ENCODE measurements at places on chromosomes 6 and 20. TPM values are rescaled to one million over a fixed set of nuclear protein-coding genes. Genes with fewer than 3 reads are reported as not detected.

GRCh38 chr6:143374014-143374413 is 76.5 kb downstream of the ADAT2 start:
- no peak for DNase-seq

GRCh38 chr6:135640449-135641111 is 143.0 kb upstream of the AHI1 start:
- no peak for DNase-seq

DNA sequence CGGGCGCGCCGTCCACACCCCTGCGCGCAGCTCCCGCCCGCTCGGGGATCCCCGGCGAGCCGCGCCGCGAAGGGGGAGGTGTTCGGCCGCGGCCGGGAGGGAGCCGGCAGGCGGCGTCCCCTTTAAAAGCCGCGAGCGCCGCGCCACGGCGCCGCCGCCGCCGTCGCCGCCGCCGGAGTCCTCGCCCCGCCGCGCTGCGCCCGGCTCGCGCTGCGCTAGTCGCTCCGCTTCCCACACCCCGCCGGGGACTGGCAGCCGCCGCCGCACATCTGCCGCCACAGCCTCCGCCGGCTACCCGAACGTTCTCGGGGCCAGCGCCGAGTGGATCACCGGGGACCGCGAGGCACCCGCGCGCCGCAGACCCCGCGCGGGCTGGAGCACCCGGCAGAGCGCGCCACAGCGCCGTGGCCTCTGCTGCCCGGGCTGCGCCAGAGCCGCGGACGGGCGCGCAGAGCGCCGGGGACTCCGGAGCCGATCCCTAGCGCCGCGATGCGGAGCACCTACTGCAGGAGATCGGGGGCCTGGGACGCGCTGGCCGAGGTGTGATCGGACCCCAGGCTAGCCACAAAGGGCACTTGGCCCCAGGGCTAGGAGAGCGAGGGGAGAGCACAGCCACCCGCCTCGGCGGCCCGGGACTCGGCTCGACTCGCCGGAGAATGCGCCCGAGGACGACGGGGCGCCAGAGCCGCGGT is at the start of gene BMP2:
Gene BMP2, plus strand, starts transcription at position 151 of the 692 bp plus-strand sequence. CDS start 2,441 bp downstream, outside the sequence.
- peak; percentile 40 for DNase-seq

GRCh38 chr6:119985952-119986736 is 636.6 kb upstream of the MAN1A1 start:
- DNase-seq = no peak

TAP1 gene
- polyA plus RNA-seq = 20.5 TPM

RNF8 gene
- 31.0 TPM for polyA plus RNA-seq

RSPH9 gene
- 6.4 TPM for polyA plus RNA-seq

EYA2 gene
- 21.8 TPM for polyA plus RNA-seq

Measured in spinal cord (tissue), 10 donors.